ENCODE measurements at places on chromosomes 7 and 10.

GRCh38 chr10:57830877-57831560 lies 436.7 kb downstream of the IPMK start:
- DNase-seq = no peak

DNA sequence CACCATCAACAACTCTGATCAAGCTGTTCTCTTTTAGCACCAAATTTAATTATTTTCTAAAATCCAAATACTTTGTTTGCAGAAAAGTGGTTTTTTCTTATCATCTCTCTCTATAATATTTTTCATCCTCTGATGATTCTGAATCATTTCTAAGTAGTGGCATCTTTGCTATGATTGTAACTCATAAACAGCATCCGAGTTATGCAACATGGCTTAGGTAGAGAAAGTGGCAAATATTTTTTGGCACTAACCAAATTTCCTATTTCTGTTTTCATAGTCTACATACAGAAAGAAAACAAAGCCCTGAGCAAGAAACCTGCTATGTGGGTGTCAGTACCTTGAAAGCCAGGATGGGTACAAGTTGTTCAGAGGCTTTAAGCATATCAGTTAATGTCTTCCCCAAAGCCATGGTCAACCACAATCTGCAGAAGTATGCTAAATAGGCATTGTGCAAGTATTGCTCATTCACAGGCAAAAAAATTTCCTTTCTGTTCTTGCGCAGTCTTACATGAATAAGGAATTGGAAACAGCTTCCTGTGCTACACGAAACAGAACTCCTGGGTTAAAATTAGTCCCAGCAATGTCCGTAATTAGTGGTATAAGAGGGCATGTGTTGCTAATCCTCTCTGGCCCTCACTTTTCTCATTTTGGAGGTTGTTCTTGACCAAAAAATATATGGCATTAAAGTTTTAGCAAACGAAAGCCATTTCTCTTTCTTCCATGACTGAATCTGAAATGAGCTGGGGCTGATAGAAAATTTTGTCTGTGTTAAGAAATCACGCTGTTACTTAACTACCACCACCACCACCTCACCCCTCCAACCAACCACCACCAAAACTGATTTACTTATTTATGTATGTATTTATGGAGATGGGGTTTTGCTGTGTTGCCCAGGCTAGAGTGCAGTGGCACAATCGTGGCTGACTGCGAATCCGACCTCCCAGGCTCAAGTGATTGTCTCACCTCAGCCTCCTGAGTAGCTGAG lies 325.6 kb upstream of the MAGI2 start:
- no peak for DNase-seq

GRCh38 chr7:30863706-30864035 lies 48.0 kb upstream of the AQP1 start:
- no peak for DNase-seq

DNA sequence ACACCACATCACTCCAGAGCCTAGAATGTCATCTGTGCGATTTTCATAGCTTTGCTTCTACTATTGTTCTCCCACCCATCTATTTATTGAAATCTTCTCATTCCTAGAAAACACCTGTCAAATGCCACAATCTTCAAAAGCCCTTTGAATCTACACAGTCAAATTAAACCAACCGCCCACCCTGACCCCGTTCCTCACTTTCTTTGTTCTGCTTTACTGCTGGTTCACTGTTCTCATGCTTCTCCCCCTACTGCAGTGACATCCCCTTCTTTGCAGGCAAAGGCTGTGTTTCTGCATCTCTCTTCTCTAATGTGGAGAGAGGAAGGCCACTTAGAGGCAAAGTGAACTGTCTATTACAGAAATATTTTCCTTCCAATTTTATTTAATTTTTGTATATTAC lies 152.4 kb upstream of the NEBL start:
- no peak for DNase-seq

- DNase-seq = no peak
Measured at GRCh38 chr7:95430864-95431263, 4.0 kb downstream of the PON2 start.

DNA sequence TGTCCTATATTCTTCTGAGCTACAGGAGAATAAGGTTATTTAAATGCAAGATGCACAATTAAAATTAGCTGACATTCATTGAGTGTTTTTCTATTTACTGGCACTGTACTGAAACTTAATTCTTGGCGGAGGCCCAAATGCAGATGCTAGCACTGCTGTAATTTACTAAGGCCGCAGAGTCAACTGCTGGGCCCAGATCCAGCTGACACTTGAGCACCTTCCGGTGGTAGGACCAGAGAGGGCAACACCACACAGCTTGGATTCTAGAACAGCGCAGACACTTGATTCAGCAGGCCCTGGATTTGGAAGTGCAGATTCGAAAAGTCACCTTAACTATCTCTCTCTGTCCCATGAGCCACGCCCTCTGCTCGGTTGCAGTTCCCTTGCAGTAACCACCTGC lies 228.6 kb upstream of the TMEM72 start:
- no peak for DNase-seq

- DNase-seq = no peak
Measured at GRCh38 chr10:33878238-33878786, 543.8 kb upstream of the NRP1 start.

DNA sequence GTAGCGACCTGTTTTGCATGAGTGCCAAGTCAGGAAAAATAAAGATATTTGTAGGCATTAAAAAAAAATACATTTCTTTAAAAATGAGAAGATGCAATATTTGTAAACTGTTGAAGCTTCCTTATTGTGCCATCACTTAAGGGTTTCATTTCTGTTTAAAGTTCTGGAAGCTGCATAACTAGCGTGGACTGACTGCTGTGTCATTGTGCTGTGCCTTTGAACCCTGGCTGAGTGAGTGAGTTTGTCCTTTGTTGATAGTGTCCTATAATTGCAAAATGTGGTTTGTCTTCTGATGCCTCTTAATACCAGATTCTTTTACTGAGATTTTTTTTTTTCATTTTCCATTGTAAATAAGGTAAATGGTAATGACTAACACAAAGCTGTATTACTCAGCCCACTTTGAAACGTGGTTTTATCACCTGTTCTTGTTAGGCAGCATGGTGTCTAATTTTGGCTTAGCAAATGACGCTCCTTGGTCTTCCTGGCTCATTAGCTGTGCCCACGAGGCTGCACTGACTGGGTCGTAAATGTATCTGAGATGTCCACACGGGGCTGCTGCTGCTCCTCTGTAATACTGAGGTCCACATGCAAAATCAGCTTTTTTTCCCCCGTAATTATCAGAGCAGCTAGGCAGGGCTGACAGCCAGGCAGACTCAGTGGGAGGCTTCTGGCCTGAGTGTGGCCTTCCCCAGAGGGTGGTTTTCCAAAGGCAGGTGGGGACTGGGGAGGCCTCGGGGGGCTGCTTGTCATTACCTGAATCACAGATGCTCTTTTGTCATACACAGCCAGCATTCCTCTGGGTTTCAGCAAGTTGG lies 14.8 kb downstream of the ZSCAN25 start:
- DNase-seq = no peak

DNA sequence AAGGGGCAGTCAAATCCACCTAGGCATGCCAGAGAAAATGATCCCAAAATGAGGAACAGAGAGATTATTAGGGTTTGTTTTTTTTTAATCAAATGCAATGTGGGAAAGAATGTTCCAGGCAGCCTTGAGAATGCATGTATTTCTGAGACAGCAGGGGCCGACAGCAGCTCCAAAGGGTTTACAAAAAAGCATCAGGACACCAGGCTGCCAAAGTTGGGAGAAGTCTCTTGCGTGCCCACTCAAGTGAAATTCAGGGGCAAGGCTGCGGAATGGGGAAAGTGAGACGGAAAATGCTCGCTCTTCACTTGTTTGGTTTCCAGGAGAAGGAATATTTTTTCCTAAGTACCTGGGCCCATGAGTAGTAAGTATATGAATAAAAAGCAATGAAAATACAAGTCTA lies 101.2 kb downstream of the USP6NL start:
- no peak for DNase-seq

GRCh38 chr10:14163377-14164086 lies 167.2 kb downstream of the FRMD4A start:
- DNase-seq = no peak

DNA sequence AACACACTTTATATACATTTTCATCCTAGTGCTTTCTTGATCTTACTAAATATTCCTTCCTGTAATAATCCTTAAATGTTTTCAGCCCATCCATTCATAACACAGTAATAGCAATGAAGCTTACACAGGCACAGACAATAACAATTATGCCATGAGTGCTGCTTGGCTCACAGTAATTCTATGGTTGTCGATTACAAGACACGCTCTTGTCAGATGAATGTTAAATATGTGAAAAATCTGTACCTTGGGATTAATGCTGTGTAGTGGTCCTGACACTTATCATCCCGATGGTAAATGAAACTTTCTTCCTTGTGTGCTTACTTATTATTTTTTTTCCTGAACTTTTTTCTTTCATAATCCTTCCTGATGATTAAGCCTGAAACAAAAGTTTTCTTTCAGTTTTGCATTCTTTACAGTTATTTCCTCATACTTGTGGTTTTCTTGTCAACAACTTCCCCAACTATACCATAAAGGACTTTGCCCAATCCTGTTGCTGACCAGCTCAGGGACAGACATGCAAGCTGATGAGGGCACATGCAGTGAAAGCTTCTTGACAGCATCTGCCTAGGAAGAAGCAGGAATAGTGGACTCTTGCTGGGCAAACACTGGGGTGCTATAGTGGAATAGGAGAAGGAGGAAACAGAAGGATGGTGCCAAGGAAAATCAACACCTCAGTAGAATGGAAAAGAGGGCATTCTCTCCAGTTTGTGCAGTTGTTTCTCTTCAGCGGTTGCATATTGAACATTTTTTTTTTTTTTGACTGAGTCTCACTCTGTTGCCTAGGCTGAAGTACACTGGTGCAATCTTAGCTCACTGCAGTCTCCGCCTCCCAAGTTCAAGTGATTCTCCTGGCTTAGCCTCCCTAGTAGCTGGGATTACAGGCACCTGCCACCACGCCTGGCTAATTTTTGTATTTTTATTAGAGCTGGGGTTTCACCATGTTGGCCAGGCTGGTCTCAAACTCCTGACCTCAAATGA lies 6.7 kb upstream of the MGAM2 start:
- no peak for DNase-seq

DNA sequence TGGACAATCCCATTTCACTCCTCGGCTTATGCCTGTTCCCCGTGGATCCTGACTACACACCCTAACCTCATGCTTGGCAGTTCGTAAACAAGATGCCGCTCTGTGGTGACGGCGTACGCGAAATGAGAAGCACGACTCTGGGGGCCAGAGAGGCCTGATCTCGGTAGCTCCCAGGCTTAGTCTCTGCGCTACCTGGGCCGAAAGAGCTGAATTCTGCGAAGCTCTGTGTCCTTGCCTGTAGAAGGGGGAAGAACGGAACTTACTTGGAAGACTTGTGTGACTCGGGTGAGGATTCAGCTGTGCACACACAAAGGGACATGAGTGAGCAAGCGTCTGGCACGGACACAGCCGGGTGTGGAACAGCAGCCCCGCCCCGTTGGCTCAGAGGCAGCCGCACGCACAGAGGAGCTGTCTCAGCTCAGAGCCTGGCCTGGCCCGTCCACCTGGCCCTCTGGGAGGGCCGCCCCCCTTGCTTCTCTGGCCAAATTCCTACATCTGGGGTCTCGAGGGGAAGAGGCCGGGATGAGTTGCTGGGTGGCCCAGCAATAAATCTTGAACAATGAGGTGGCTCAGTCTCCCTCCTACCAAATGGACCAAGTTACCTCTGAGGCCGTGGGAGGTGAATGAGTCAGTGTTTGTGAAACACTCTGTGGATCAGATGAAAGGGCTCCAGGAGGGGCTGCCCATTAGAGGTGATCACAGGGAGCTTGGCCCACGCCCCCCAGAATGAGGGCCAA lies 83.8 kb downstream of the PDGFA start:
- no peak for DNase-seq

GRCh38 chr7:67593794-67594193 lies 597.2 kb downstream of the TYW1 start:
- no peak for DNase-seq

Data from stimulated activated CD8-positive, alpha-beta memory T cell treated with anti-CD3 and anti-CD28 coated beads, Interleukin-4, amount 100 ng/mL, for 1 hour (primary cell).